ENCODE measurements at places on chromosomes 12 and 14.
A peak's percentile ranks its signal among the peaks of the same experiment; 100 is the strongest.

- DNase-seq, result no peak
These were observed 216.0 kb upstream of the RGS6 start for GRCh38 chr14:71716041-71716772.

GRCh38 chr14:103705118-103705503 is 10.1 kb downstream of the XRCC3 start:
- no peak for DNase-seq

- DNase-seq, result peak; percentile 10
These were observed 28.5 kb downstream of the TUBA1A start for GRCh38 chr12:49160399-49160798.

GRCh38 chr12:3262470-3262869 is 185.3 kb downstream of the TSPAN9 start:
- DNase-seq, result no peak

- no peak for DNase-seq
These were observed 11.1 kb upstream of the NINJ2 start for GRCh38 chr12:674272-674781.

GRCh38 chr12:124301084-124301654 is 6.3 kb downstream of the RFLNA start:
- DNase-seq, result no peak

DNA sequence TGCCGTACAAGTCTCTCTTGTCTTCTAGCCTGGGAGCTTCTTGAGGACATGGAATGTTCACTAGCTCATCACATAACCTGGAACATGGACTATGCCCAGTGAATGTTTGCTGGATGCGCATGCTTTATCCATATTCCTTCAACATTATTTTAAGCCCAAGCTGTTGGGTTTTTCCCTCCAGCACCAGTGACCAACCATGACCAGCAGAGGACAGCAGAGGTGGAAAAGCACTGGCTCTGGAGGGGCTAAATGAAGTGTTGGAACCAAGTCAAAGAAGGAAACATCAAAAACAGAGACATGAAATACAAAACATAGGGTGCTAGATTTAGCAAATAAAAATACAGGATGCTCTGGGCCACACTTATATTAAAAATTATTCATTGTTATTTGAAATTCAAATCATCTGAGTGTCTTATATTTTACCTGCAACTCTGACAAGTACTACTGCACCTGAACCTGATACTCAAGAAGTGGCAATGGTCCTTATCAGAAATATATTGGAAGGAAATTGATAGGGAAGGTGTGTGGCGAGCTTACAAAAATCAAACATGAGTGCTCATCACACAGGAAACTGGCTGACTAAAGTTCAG is 23.1 kb upstream of the HELB start:
- DNase-seq, result no peak

DNA sequence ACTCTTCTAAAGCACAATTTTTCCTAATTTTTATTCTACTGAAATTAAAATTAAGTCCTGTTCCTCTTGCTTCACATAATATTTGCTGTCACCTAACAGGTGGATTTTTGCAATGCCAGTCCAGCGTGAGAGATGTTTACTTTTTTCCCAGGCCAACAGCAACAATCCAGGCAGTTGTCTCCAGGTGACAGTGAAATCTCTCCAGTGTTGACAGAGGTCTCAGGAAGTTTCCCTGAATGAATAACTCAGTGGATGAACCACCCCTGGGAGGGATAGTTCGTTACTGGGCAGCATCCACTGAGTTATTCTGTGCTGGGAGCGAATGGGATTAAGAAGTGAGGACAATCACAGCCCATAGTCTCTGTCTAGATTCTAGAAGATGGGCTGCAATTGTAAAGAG is 7.1 kb upstream of the NT5DC3 start:
- no peak for DNase-seq

DNA sequence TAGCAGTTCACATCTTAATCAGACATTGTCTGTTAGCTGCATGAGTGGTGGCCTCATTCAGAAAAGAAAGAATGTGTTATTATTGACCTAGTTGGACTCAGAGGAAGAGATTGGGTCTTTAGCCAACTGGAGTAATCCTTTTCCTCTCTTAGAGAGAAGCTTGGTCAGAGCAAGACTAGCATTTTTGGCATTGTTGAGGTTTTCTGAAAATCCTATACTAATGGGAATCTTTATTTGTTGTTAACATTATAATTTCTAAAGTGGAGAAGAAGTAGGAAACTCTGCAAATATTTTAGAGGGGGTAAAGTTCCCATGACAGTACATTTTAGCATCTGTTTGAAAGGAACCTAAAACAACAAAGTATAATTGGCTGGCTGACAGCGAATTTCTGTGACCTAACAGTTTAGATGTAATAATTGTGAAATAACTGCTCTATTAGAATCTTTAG is 9.7 kb downstream of the TOX4 start:
- DNase-seq, result no peak

GRCh38 chr12:92404921-92405320 is 259.3 kb upstream of the BTG1 start:
- no peak for DNase-seq

DNA sequence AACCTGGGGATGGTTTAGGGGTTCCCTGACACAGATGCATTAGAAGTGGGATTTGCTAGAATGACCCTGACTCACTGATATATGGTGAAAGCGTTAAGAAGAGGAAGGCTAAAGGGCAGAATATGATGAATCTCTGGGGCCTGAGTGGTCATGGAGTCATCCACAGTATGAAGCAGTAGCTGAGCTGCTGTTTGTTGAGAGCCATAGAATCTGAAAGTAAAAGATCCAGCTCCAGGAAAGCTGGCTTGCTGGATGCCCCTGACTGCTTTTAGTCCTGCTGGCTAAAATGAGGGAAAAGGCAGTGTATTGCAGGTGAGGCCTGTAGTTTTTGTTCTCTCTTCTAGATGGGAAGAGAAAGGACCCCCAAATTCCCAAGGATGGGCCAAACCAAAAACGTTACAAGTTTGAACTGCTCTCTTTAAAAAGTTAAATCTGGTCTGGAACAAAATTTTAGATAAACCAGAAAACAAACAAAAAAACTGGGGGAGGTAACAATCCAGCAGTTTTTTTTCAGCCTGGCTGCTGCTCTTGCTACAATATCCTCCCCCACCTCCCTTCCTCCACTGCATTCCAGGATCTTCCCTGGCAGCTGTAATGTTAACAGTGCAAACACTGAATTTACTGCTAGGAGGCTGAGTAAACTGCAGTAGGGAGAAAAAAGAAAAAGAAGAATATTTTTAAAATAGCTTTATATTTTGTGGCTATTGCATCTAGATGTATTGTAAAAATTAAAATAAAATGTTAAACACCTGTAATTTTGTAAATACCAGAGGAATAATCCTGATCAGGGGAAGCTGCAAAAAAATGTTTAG is 16.5 kb downstream of the SEL1L start:
- DNase-seq, result no peak

DNA sequence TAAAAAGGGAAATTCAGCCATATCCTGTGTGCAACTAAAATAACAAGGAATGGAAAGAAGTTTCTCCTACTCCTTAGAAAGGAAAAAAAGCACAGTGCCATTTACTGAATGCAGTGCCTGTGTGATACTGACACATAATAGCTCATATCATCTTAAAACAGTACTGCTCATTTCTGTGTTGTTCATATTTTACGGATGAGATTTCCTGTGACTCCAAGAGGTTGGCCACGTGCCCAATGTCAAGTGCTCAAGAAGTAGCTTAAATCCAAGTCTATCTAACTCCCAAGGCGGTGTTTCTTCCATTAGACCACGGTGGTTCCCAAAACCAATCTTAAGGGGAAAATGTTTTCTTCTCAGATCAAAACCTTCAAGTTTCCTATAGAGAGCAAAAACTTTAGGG is 20.0 kb downstream of the MAP3K9 start:
- DNase-seq, result no peak

DNA sequence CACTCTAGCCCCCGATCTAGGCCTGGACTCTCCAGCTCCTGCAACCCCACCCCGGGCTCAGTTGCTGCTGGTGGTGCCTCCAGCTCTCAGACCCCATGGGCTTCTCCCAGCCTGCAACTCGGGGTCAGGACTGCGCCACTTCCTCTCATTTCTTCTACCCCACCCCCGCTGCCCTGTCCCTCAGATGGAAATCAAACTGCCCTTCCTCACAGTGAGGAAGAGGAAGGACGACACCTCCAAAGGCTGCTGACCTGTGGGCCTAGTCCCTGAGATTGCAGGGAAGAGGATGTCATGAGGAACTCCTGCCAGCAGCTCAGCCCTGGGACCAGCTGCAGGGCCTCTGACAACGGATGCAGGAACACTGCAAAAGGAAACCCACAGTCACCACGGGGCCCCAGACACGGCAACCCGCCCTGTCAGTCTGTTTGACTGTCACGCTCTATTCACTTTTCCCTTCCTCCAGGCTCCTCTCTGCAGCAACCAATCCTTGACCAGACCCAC is 29.3 kb upstream of the PNMA1 start:
- no peak for DNase-seq

GRCh38 chr12:44223736-44224135 is 387.9 kb downstream of the TMEM117 start:
- DNase-seq, result no peak

DNA sequence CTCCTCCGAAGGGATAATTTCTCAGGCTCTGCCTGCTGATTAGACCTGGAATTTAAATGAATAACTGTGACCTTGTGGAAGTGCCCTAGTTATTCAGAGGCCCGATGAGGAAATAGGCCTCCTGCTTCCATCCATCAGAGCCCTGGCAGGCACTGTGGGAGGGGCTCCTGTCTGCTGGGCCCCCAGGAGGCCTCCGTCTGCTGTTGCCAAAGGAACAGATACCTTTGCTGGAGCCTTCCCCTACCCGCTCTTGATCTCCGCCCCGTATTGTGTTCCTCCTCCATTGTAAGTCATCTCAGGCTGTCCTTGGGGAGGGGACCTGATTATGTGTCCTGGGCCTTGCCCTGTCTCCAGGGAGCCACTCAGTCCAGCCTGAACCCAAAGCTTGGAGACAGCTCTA is 112.3 kb downstream of the NRXN3 start:
- DNase-seq, result no peak

GRCh38 chr14:31668348-31668747 is 107.1 kb downstream of the NUBPL start:
- DNase-seq, result no peak

GRCh38 chr12:81086342-81086741 is 8.5 kb downstream of the ACSS3 start:
- no peak for DNase-seq

DNA sequence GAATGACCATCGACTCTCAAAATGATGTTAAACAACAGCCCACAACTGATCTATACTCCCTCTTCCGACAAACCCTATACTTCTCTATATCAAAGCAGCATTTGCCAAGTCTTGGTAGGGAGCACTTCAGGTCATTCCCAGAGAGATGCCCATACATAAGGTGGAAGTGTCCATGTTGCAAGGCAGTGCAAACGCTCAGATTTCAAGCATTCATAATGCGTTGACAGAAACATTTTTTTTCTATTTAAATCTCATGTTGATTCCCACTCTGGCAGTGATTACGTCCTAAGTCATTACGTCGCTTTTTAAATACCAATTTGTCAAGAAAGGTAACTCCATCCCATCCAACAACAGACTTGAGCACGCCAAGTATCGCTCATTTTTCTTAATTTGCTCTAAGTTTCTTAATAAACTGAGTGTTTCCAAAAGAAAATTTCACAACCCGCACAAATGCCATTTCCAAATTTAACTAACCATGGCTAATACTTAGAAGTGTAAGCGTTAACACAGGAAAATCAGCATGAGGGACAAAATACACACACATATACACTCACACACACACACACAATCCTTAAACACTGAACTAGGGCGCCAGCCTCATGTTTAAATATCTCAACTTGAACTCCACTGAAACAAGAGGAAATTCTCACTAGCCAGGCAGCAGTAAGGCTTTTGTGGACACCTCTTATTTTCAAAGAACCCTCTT is 1.1 kb downstream of the GXYLT1 start:
- DNase-seq, result peak; percentile 18

- peak; percentile 50 for DNase-seq
These were observed 19.5 kb downstream of the TTC9 start for GRCh38 chr14:70660967-70661893.

DNA sequence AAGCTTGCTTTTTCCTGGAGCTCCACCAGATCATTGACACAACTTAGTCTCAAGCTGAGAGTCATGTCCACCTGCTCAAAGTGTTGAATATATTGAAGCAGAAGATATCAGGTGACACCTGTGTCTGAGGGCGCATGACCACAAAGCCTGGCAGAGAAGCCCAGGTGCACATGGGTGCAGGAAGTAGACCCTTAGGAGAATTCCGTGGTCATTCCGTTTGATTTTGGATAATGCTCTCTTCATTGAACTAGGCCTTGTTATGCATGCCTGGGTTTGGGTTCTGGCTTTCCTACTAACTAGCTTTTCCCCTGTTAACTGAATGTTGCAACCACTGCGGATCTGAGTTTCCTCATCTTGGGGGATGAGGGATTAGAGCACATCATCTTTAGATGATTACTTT is 7.1 kb downstream of the ARHGDIB start:
- no peak for DNase-seq

DNA sequence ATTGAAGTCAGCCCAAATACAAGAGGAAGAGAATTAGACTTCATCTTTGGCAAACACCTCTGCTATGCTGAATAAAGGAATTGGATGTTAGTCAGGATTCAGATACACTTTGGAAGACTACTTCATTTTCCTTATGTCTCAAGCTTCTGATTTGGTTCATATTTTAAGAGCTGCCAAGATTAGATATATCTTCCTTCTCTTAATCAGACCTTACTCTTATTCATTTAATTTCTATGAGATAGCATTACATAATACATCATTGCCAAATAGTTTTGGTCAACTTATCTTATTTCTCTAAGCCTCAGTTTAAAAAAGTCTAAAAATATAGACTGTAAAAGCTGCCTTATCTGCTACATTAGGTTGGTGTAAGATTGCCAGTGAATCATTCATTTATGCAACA is 330.6 kb upstream of the NAV3 start:
- DNase-seq, result no peak

- DNase-seq, result no peak
These were observed 19.4 kb upstream of the MBIP start for GRCh38 chr14:36339816-36340215.

DNA sequence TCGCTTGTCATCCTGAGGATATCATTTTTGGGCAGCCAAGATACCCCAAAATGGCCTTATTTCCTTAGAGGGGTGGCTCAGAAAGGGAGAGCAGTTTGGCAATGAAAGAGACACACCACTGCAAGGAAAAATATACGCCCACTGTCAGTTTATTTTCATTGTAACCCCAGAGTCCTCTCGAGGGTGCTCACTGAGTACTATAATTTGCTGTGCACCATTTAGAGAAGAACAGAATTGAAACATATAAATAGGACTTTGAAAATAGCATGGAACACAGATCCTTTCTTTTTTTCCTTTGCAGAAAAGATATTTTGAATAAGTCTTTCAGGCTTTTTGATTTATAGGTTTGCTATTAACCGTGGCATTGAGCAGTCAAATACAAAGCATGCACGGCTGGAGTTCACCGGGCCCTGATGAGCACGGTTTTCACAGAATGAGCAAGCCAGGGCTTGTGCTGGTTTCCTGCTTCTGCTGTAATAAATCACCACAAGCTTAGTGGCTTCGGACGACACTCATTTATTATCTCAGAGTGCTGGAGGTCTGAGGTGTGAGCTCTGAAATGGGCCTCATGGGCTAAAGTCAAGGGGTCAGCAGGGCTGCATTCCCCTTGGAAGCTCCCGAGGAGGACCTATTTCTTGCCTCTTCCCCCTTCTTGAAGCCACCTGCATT is 152.3 kb downstream of the ZNF664 start:
- DNase-seq, result no peak

GRCh38 chr14:23590198-23590597 is 11.6 kb upstream of the JPH4 start:
- DNase-seq, result no peak

Data from germinal center (tissue), 1 donor.